ENCODE measurements at places on chromosomes 2 and 18.

DNA sequence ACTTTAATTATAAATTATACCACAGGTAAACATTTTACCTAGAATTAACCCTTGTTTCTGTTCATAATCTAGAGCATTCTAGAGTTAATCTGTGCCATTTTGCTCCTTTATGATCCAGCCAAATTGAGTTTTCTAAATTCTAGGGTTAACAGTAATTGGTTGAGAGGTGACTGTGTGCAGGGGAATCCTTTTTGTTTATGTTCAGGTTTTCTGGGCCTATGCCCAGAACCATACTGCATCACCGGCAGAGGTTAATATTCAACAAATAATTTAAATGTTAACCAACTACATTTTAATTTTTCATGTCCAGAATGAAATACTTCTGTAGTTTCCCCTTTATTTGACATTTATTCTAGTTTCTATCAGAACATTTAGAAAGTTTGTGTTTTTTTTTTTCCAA, 32.3 kb downstream of the CARF start:
- no peak for DNase-seq

GRCh38 chr2:186068139-186068801, 329.7 kb downstream of the FSIP2 start:
- DNase-seq = no peak

DNA sequence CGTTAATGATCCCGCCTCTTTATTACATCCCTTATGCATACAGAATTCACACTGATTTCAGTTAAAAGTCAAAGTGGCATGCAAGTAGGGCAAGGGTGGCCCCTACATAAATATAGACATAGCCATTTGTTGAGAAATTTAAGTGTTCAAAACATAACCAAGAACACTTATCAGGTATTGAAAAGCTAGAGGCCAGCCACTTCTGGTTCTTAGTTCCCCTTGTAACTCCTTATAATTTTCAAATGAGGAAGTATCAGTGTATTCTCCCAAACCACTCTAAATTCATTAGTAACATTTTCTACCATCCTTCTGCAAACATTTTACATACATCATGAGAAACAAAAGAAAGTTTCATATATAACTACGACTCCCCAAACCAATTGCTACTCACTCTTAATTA, 5.8 kb upstream of the ARL5A start:
- no peak for DNase-seq

GRCh38 chr2:26976237-26976636, 5.8 kb downstream of the MAPRE3 start:
- DNase-seq = no peak

- DNase-seq = no peak
Measured at GRCh38 chr2:45250176-45250575, 240.9 kb upstream of the SIX2 start.

DNA sequence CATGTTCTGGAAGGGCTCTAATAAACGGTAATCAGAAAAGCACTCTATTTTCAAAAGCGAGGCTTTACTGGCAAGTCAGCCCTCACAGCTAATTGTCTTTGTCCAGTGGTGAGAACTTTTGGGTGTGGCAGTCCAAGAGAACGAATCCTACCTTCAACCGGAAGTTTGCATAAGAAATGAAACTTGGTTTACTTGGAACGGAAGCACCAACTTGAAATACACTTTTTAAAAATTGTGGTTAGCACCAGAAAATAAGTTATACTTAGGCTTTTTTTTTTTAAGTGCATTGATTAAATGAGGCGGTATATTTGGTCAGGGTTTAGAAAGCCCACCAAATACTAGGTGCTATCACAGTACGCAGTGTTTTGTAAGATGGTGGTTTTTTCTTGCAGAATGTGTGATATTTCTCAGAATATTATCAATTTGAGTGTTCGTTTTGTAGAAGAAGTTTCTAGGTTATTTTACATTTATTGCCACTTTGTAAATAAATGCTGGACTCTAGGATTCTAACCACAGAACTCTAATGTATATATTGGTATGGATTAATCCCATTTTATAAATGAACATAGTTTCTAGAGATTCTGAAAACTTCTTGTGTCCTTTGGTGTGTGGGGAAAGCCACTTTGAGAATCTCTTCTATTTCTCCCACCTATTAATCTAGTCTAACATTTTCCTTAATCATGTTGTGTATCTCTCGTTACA, 1.2 kb downstream of the MYL12A start:
- DNase-seq = no peak

- no peak for DNase-seq
Measured at GRCh38 chr18:33699372-33699771, 121.4 kb downstream of the ASXL3 start.

- DNase-seq = no peak
Measured at GRCh38 chr2:189236066-189236465, 56.5 kb upstream of the COL5A2 start.

DNA sequence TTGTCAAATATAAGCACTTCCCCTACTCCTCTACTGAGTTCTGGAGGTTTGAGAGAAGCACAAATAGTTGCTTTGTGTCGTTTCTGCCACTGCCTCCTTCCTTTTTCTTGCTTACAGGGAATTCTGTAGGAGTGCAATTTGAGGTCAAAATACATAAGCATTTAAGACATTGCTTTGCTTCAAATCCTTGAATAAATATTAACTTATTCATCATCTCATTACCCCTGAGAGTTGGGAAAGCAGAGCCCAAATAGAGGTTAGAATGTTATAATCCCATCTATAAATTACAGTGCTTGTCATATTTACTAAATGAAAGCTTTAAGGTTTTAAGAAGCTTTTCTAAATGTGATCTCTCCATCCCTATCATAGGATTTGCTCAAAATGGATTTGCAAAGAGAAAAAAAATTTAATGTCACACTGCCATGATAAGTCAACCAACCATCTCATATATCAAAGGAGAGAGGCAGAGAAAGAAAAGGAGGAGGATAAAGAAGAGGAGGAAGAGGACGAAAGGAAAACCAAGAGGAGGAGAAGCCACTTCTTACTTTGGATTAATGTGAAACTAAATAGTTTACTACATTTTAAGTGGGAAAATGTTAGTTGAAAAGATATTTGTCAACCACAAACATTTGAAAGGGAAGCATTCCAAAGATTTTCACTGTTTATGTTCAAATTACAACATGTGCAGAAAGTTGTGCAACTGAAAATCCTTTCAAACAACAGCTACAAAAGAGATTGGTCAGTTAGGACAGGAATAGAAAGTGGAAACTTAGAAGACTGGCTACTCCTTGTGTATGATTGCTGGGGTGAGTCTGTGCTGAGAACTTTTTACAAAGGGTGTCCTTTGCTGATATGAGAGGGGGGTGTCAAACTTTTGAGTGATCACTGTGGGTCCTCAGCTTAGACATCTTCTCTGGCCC, 277.3 kb upstream of the FN1 start:
- DNase-seq = no peak

- no peak for DNase-seq
Measured at GRCh38 chr2:235637896-235638295, 144.1 kb downstream of the AGAP1 start.

DNA sequence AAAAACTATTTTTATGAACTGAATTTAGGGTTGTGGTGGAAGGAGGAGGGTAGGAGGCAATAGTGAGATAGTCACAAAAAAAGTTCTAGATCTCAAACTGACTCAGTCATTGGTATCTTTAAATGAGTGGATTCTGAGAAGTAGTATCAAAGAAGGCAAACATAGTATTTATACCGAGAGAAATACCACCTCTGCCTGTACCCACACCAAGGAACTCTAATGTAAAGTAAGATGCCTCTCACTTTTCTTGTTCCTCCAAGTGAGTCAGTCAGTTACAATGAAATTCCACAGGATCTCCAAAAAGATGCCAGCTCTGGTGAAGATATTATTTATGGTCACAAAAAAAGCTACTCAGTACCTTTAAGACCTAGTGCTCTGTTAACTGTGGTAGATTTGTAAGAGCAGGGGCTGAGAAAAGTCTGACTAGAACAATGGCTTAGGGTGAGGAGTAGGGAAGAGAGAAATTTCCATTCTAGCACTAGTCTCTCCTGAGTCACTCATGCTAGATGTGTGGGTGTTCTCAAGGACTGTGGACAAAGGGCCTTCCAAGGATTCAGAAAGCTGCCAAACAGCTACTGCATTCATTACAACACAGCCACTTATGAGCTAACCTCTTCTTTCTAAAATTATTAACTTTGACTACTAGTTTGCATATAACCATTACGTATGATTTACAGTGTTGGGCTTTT, 36.3 kb downstream of the YWHAQ start:
- no peak for DNase-seq

DNA sequence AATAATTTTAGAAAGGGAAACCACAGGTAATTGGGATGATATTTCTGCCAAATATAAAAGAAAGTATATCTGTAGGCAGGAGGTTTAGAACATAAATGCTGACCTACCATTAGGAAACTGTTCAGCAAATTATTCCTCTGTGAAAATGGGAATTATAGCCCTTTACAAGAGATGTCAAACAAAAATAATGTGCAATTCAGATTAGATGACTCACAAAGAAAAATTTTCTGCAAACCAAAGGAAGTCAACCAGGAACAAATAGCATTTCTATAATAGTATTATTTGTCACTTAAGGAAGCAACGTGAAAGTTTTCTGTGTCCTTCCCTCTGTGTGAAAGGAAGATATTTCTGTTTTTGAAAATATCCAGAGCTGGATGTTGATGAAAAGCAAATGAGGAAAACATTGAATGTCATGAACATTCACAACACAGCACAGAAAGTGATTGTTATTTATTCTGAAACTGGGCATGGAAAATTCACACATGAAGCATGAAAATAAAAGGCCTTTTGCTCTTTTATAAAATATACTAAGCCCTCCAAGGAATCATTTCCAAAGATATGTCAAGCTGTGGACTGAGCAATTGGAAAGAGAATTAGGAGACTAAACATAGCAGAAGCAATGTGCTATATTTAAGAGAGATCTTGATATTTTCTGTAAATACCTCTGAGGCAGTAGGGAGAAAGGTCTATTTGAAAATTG, 57.9 kb upstream of the SPHKAP start:
- DNase-seq = no peak

- DNase-seq = peak; percentile 22
Measured at GRCh38 chr18:49052891-49053644, 102.3 kb upstream of the SMAD7 start.

DNA sequence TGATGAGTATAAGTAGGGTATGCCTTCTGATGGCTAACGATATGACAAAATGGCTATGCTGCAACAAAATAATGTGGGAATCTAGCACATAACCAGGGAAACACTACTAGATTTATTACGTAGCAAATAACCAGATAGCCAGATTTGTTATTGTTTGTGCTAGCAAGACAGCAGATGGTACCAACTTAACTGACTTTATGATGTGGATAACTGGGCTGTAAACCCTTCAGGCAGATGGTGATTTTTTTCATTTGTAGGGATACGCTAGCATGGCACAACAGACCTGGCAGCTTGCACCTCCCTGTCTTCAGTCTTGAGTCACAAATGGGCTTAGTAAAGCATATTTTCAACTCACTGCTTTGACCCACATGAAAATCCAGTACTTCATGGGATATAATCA, 48.7 kb downstream of the PRELID3A start:
- no peak for DNase-seq

- DNase-seq = peak; percentile 64
Measured at GRCh38 chr2:11753886-11754699, 7.7 kb downstream of the LPIN1 start.

- DNase-seq = no peak
Measured at GRCh38 chr2:204108781-204109295, 172.3 kb downstream of the ICOS start.

- no peak for DNase-seq
Measured at GRCh38 chr2:20303966-20304365, 46.7 kb downstream of the PUM2 start.

Measured in activated gamma-delta T cell treated with anti-CD3 and anti-CD28 coated beads, Interleukin-2, amount 50 U/mL, for 16 hours (primary cell).